ENCODE measurements at places on chromosomes 3 and 15. TPM values are rescaled to one million over a fixed set of nuclear protein-coding genes. Genes with fewer than 3 reads are reported as not detected.

The SLC7A14 gene
- polyA plus RNA-seq, result 0.11 TPM

The SERPINI2 gene
- polyA plus RNA-seq, result 143 TPM

The ZIC1 gene
- not detected for polyA plus RNA-seq

The ATP6V1A gene
- 5.9 TPM for polyA plus RNA-seq

DNA sequence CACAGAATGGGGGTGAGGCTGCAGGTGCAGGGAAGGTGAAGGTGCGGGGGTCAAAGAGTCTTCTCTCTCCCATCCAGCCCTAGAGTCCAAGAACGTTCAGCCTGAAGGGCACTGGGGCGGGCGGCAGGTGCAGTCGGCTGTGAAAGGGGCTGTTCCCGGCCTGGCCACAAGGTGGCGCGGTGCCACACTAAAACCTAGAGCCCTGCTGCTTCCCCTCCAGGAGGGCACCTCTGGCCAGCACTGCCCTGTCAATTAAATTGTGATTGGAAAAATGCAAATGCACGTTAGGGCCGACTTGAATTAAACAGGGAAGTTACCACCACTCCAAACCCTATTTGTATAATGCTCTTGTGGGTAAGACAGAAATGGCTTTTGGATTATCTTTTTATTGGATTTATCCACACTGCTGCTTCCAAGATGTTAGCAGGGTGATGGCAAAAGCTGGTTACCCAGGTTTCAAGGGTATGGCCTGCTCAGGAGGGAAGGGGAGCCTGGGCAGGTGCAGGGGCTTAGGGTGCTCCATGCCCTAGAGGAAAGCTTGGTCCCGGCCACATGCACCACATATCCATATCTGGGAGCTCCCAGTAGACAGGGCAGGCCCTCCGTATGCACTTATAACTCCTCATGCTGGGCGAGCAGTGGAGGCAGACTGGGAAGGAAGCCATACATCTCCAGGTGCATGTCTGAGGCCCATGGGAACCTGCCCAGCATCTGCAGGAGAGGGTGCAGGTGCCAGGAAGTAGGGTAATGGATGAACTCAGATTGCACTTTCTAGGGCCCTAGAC lies 119.8 kb downstream of the ADCY5 start:
- DNase-seq, result peak; percentile 82

- peak; percentile 37 for DNase-seq
Observed at GRCh38 chr3:9862391-9863057, 17.5 kb downstream of the CIDEC start.

The ARPP21 gene
- polyA plus RNA-seq, result 0.31 TPM

DNA sequence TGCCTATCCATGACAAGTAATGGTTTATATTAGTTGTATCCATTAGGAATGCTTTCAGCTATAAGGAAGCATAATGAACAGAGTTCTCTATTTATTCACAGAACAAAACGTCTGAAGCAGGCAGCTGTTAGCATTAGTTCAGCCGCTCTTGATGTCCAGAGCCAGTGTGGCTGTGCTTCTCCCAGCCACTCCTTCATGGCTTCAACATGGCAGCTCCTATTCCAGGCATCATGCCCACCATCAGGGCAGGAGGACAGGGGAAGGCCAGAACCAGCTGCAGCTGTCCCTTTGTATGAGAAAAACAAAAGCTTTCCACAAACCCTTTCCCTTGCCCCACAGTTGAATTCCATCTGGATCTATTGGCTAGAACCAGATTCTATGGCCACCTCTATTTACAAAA lies 12.9 kb upstream of the SNRK start:
- DNase-seq, result no peak

GRCh38 chr3:69032142-69032541 lies 18.7 kb upstream of the EOGT start:
- DNase-seq, result no peak

DNA sequence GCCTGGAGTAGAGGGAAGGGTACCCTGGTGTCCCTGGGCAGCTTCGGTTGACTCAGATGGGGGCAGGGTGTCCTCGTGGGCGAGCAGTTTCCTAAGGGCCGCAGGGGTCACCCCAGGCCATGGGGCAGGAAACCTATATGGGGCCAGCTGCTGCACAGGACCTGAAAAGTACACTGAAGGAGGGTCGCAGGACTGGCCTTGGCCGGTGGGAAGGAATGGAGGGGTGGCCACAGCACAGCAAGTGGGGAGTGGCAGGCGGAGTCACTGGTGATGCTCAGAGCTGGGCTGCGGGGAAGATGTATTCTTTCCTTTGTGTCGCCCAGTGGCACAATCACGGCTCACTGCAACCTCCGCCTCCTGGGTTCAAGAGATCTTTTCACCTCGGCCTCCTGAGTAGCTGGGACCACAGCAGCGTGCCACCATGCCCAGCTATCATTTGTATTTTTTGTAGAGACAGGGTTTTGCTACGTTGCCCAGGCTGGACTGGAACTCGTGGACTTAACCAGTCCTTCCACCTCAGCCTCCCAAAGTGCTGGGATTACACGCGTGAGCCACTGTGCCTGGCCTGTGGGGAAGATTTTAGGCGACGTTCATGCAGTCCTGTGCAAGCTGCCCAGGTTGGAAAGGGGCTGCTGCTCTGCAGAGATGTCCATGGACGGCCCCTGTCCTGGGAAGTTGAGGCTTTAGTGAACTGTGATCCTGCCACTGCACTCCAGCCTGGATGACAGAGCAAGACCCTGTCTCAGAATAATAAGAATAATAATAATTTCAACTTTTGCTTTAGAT lies 57.2 kb downstream of the EFCAB12 start:
- peak; percentile 36 for DNase-seq

- DNase-seq, result no peak
Observed at GRCh38 chr15:72200395-72201237, 3.0 kb upstream of the GRAMD2A start.

The ASB14 gene
- polyA plus RNA-seq, result 0.02 TPM

The SCAANT1 gene
- not detected for polyA plus RNA-seq

- DNase-seq, result peak; percentile 24
Observed at GRCh38 chr3:175224051-175224450, 364.9 kb downstream of the NAALADL2 start.

The SUSD5 gene
- 0.11 TPM for polyA plus RNA-seq

The C3orf20 gene
- 0.02 TPM for polyA plus RNA-seq

DNA sequence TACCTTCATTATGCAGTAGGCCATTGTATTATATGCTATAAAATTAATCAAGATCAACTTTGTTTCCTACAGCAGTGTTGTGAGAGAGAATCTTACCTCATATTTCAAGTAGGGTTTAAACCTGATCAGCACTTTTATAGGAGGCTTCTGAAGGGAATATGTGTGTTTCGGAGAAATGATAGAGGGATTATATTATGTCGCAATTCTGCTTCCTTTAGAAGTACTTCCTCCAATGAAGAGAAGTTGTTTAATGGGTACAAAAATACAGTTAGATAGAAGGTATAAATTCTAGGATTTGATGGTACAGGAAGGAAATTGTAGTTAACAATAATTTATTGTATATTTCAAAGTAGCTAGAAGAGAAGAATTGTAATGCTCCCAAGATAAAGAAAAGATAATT lies 54.9 kb downstream of the NSUN3 start:
- no peak for DNase-seq

Data from pancreas (tissue), 10 donors.